ENCODE measurements at places on chromosomes 4 and X. TPM values are rescaled to one million over a fixed set of nuclear protein-coding genes. Genes with fewer than 3 reads are reported as not detected.

Gene AP1AR
- total RNA-seq = 20.0 TPM

Gene SPINK2
- total RNA-seq = not detected

DNA sequence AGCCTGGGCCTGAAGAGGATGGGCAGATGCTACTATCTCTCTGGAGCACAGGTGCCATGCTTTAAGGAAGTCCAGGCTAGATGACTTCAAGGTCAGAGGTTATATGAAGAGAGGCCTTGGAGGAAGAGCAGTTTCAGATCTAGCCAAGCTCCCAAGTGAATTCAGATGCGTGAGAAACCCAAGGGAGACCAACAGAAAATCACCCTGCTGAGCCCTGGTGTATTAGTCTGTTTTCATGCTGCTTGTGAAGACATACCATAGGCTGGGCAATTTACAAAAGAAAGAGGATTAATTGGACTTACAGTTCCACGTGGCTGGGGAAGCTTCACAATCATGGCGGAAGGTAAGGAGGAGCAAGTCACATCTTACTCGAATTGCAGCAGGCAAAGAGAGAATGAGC, 47.8 kb upstream of the LGI2 start:
- DNase-seq = no peak

GRCh38 chrX:69109706-69110105, 55.5 kb downstream of the PJA1 start:
- DNase-seq = no peak

- no peak for DNase-seq
These were observed 69.8 kb downstream of the SHROOM3 start for GRCh38 chr4:76504613-76505465.

- no peak for DNase-seq
These were observed 907.8 kb downstream of the STPG2 start for GRCh38 chr4:97235521-97235920.

DNA sequence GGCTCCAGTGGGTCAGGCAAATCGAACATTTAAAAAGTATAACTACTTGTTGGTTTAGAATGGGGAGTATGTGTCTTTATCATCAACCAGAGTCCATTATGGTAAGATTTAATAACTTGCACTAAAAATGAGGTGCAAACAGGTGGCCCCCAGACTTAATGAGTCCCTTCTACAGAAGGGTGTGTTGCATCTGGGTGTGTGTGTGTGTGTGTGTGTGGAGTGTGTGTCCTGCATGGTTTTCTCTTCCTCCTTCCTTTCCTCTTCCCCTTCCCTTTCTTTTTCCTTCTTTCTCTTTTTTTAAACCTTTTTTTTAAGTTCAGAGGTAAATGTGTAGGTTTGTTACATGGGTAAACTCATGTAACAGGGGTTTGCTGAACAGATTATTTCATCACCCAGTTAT, 53.7 kb downstream of the GPRIN3 start:
- DNase-seq = no peak

Gene FABP2
- not detected for total RNA-seq

GRCh38 chr4:143253166-143253565, 68.4 kb downstream of the USP38 start:
- no peak for DNase-seq

DNA sequence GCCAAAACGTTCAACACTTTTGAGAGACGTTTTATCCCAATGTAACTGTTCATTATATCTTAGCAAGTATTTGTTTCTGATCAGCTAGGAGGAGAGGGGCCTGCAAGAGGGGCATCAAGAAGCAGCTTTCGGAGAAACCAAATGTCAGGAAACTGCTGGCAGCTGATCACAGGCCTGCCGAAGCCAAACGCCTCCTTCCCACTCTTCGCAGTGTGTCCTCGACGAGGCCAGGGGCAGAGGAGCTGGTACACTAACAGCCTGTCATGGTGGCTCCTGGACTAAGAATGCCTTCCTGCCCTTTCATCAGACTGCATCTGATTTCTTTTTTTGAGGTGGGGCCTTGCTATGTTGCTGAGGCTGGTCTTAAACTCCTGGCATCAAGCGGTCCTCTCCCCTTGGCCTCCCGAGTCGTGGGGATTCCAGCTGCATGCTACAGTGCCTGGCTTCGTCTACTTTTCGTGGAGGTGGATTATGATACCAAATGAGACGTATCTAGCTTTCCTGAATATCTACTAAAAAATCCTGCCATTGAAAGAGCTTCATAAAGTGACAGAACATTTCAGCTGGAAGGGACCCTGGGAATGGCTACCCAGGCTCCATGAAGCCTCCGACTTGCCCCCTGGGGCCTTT, 134.8 kb downstream of the AFAP1 start:
- no peak for DNase-seq

DNA sequence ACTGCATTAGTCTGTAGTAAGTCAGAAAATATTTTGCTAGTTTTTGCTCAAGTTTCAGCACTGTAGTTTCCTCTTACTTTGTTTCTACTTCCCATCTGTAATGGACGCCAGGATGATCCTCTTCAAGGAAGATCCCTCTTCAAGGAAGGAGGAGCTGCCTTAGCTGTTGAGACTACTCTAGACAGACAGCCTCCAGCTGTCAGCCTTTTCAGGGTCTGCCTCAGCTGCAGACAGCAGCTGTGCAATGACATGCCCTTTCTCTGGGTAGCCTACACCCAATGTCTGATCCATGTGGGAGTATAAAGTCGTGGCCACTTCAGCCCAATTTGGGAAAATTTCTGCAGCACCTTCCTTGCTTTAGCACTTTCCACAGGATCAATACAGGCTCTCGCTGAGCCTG, 281.0 kb upstream of the MAOA start:
- no peak for DNase-seq

GRCh38 chr4:143711543-143712154, 11.2 kb upstream of the FREM3 start:
- DNase-seq = no peak

- no peak for DNase-seq
These were observed 159.8 kb upstream of the CXCL13 start for GRCh38 chr4:77445823-77446222.

DNA sequence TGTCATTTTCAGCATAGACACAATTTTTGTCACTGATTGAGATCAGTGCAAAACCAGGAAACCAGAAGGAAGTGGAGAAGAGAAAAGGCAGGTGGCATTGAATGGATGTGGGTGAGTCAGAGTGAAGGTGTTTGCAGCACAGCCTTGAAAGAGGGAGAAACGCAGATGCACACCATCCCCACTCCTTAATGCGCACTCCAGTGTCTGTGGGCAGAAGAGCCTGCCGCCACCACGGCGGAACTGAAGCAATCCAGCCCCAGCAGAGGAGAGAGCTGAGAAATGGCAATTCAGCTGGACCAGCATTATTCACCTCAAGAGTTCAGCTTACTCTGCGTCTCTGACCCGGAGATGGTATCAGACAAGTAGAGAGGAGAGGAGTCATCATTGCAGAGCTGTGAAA, 393.1 kb upstream of the FRG1 start:
- DNase-seq = no peak

Gene DMD
- 16.6 TPM for total RNA-seq

DNA sequence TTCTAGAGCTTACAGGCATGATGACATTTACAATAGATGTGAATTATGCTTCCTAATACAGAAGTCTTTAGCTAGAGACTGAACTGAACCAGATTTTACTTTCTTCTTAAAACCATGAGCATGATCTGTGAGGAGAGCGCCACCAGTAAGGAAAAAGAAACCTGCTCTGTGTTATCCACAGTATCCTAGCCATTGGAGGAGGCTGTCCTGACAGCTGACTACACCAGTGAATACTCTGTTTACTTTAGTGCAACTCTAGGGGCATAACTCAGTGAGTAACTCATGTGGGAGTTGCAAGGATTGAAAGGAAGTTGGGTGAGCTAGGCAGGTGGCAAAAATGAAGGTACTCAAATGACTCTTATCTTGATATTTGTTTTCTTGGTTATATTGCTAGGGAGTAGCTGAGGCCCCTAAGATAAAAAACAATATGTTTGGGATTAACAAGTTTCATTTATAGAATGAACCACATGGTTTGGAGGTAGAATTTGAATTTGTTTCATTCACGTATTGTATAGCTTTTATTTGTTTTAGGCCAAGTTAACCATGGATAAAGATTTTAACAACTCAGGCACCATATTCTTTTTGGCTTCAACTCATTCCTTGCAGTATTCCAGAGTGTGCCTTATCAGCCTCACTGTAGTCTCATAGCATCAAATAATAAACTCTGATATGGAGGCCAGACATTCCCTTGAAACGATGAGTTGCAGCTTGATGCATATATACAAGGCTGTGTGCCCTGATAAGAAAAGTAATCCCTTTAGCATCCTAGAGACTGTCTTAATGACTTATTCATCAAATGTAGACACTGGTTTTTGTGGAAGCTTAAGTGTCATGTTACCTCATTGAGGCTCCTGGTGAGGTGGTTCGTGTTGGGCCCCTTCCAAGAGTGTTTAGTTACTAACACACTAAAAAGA, 2.5 kb downstream of the BMP3 start:
- DNase-seq = no peak

- DNase-seq = no peak
These were observed 29.8 kb downstream of the ACOX3 start for GRCh38 chr4:8410641-8411271.

Gene RBMXL3
- not detected for total RNA-seq

DNA sequence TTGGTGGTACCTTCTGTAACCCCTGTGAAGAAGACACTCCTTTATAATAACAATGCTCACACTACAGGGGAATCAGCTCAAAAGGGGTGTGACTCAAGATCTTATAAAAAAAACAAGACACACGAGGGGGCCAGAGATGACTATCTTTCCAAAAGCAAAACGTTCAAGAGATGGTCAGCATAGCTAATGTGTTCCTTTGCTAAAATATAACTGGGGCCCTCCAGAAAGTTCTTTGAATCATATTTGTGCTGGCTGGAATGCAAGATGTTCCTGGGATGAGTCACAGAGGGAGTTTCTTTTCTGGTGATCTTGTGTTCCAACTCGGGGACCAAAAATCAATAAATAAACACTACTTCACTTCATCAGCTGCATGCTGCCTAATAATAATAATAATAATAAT, 46.5 kb downstream of the RAI2 start:
- no peak for DNase-seq

DNA sequence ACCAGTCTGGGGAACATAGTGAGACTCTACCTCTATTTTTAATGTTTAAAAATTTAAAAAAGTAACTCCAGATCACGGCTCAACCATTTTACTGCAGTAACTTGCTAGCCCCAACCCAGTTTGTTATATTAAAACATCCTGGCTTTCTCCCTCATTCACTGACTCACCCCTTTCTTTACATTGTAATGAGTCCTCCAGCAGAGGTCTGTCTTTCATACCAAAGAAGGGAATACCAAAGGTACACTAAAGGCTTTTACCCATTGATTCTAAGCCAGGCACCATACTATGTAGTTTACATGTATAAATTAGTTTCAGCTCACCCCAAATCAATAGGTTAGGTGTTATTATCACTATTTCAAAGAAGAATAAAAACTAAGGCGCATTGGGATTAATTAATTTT, 286.9 kb downstream of the PACRGL start:
- no peak for DNase-seq

- DNase-seq = no peak
These were observed 2.5 kb downstream of the PABPC1L2A start for GRCh38 chrX:73076838-73077237.

Gene MBNL3
- 21.6 TPM for total RNA-seq

DNA sequence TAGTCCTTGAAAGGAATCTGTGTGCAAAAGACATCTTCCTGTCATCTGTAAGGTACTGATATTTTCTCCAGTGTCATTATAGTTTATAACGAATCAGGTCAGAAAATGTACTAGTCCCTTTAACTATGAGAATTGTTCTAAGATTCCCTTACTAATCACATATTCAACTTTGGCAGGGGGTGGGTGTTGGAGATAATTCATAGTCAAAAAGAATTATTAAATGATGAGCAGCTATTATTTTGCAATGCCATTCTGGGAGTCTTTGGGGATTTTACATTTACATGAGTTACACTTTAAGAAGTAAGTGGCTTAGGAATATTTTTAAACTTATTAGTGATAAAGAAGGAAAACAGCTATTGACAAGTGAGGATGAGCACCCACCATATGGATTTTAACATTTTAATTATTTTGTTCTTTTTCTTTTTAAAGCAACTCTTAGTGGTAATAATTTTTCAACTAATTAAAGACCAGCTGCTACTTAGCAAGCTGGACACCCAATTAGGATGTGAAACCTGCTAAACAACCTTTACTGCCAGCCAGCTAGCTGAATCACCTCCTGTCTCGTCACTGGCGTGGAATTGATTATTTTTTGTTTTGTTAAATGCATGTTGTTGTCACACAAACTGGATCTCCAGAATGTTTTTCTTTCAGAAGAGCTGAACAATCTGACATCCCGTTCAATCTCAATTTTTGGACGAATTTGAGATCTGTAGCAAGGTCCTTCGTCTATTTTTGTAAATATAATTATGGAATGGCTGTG, 219.2 kb downstream of the ARAP2 start:
- no peak for DNase-seq

- DNase-seq = no peak
These were observed 258.5 kb upstream of the SLIT2 start for GRCh38 chr4:19993242-19993641.

- DNase-seq = no peak
These were observed 512.5 kb upstream of the HTR2C start for GRCh38 chrX:114071412-114071811.

Gene IQSEC2
- 17.3 TPM for total RNA-seq

- no peak for DNase-seq
These were observed 12.2 kb upstream of the PRDM8 start for GRCh38 chr4:80184825-80185756.

Gene PLAC8
- 48.7 TPM for total RNA-seq

DNA sequence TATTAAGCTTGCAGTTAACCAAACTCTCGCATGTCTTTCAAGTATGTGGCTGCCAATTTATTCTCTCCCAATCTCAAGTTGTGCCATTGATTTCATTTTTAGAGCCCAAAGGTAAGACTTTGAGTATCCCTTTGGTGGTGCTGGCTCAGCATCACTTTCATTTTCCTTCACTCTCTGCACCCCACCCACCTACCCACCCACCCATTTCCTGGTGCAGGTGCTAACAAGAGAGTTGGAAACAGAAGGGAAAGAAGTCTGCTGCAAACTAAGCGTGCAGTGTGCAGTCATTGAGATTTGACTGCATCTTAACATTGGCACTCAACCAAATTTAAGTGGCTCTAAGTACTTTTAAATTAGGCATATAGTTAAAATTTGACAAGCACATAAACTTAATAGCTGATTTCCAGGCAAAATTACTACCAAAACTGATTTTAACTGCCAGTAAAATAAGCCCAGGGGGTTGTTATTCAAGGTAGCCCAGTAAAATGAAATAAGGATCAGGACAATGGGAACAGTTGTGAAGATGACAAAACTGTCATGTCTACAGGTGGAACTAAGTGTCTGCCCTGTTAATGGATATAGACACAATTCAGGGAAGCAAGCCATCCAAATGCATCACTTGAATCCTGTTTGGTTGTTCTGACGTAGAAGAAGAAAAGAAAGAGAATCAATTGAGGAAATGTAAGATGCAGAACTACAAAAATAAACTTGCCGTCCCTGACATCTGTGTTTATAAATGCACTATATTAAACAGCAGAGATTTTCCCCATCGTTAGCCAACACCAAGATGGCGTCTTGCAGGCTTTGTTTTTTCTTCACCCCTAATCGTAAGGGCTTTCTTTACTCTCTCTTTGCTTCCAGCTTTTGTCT, 184.2 kb downstream of the KDR start:
- no peak for DNase-seq

Gene CAPN6
- total RNA-seq = 0.29 TPM
